ENCODE measurements at places on chromosomes 16 and 17. TPM values are rescaled to one million over a fixed set of nuclear protein-coding genes. Genes with fewer than 3 reads are reported as not detected.

Gene IKZF3
- total RNA-seq, result under 0.01 TPM

DNA sequence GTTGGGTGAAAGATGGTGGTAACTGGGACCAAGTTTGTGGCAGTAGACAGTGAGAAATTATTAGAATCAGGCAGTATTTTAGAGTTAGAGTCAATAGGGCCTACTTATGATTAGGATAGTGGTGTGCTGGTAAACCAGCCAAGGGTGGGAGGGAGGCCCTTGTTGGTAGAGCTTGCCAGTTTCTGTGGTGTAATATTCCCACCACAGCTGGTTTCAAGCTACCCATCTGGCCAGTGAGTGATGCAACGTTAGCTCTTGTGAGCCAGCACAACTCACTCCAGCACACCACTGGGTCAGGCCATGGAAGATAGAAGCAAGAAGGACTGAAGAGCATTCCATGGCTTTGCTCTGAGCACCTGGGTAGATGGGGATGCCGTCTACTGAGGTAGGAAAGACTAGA lies 34.9 kb downstream of the GNAO1 start:
- DNase-seq, result no peak

GRCh38 chr16:69469807-69470561 lies 45.6 kb downstream of the CYB5B start:
- no peak for DNase-seq

DNA sequence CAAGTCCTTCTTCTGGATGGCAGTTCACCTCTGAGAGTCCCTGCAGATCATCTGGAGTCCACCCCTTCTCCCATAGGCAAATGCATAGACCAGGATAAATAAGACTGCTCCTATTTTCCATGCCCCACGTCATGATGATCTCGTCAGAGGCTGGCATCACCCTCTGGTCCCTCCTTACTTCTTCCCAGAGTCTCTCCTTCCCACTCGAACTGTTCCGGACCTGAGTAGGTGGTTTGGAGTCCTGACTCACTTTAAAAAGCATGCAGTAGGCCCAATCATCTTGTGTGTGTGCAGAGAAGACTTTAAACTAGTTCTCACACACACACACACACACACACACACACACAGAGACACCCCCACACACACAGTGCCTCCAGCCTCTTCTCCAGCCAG lies 72.0 kb downstream of the SOX9 start:
- DNase-seq, result no peak

GRCh38 chr17:45270828-45271418 lies 9.0 kb upstream of the SPATA32 start:
- DNase-seq, result no peak

- peak; percentile 91 for DNase-seq
These were observed 9.3 kb downstream of the GIT1 start for GRCh38 chr17:29579866-29580771.

Measured in sigmoid colon (tissue), 7 donors.